ENCODE measurements at places on chromosomes 2 and 18.

DNA sequence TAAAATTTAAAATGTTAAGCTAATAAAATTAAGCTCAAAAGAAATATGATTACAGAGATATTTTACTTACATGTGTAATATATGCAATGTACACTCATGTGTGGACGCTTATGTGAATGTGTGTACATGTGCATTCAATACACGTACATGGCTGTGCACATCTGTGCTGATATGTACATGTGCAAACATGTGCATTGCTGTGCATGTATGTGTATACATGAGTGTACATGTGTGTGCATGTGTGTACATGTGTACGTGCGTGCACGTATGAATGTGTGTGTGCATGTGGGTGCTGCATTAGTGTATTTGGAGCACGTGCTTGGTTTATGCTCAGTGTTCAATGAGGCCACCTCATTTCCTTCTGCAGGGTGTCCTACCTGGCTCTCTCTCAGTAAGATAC lies 88.2 kb upstream of the TMEM18 start:
- no peak for DNase-seq

- DNase-seq = no peak
Observed at GRCh38 chr2:219099329-219099728, 38.6 kb upstream of the IHH start.

DNA sequence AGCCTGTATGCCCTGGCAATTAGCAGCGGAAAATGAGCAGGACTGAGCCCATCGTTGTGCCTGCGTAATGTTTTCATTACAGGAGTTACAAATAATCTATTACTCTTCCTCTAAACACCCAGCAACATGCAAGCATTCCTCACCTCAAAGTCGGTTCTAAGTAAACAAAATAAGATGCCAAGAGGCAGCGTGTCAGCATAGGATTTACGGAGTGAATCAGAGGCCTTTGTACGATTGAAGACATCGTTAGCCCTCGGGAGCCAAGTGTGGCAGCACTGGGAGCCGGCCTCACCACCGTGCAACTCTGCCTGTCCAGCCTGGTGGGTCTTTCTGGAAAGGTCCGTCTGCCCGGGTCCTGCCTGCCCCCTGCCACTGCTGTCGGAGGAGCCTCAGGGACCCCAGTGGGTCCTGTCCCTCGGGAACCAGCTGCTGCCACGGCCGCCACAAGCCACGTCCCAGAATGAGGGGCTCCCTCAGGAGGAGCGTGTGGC lies 80.1 kb upstream of the CTDP1 start:
- DNase-seq = no peak

DNA sequence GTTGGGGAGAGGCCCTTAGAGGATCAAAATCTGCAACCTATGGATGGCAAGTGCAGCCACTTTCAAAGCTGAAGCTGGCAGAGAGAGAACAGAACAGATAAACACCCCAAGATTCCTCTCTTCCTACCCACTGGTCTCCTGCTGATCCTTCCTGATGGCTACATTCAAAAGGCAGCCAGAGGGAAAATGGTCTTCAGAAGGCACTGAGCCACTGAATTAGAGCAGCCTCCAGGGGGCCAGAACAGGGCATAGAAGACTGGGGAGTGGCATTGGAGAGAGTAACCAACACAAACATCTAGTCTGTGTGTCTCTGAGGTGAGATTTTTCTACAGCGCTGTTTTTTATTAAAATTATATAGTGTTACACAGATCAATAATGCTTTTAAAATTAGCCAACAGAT lies 432.6 kb downstream of the PARD3B start:
- DNase-seq = no peak

DNA sequence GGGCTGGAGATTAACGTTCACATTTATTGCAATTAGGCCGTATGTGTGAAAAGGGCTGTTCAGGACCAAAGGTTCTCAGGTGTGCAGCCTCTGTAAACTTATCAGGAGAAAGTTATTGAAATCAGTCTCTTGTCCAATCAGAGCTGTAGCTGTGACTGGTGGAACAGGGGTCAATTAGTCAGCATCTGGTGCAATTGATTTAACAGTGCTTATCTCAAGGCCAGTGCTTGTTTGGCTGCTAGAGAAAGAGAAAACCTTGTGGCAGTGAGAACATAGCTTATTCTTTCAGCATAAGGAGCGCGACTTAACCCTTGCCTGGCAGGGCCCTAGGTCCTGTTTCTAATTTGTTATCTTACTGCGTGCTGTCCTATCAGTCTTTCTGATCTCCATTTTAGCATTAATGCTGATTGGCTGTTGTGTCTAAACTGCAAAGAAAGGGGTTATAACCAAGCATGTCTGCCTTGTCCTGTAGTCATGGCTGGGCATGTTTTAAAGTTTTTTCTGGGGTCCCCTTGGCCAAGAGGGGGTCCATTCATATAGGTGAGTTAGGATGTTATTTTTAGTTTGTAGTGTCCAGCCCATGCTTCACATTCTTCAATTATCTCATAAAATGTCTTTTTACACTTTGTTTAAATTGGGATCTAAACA lies 66.4 kb downstream of the CYB5A start:
- no peak for DNase-seq

All from T-helper 1 cell (primary cell).